Right ventricle myocardium superior (tissue), 1 donor: ENCODE measurements at places on chromosomes 7 and 10. TPM values are rescaled to one million over a fixed set of nuclear protein-coding genes. Genes with fewer than 3 reads are reported as not detected.

- no peak for DNase-seq
Measured at GRCh38 chr7:81973117-81973516, 203.3 kb upstream of the HGF start.

SPDYE16 gene
- not detected for total RNA-seq

WDFY4 gene
- total RNA-seq: 1.1 TPM

- DNase-seq: no peak
Measured at GRCh38 chr7:30237271-30237695, 47.1 kb upstream of the ZNRF2 start.

MDH2 gene
- 639 TPM for total RNA-seq

DNA sequence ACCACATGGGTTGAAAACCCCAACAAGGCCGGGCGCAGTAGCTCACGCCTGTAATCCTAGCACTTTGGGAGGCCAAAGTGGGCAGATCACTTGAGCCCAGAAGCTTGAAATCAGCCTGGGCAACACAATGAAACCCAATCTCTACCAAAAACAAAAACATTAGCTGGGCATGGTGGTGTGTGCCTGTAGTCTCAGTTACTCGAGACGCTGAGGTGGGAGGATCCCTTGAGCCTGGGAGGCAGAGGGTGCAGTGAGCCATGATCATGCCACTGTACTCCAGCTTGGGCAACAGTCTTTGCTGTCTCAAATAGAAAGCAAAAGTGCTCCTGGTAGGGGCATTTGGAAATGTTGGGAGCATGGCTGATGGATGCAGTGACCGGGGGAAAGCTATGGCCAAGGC lies 209.6 kb upstream of the PLXNA4 start:
- no peak for DNase-seq

- no peak for DNase-seq
Measured at GRCh38 chr10:127553417-127553816, 4.3 kb downstream of the NPS start.

GRCh38 chr10:90642650-90643049 lies 215.2 kb downstream of the HTR7 start:
- no peak for DNase-seq

DRGX gene
- not detected for total RNA-seq

DNA sequence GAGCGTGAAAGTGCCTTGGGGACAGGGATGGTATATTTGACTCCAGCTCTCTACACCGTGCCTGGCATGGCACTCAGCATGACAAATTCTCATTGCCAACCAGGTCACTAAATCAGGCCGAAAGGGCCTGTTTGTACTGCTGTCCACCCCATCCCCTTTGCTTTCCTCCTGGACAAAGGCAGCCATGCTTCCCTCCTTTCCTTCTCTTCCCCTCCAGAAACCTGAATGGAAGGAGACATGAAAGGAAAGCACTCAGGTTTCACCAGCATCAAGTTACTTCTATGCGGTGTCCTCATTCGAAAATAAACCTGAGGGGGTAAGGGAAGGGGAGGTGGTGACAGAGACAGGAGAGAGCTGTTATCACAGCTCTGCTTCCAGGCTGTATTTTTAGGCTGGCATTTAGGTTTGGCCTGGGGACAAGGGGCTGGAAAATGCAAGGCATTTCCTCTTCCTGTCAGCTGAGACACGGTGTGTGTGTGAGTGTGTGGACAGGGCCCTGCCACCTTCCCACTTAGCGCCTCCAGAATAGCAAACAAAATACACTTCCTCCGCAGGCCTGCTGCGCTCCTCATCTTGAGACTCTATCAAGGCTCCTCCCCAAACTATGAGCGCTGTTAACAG lies 79.9 kb upstream of the COL13A1 start:
- peak; percentile 74 for DNase-seq

CNPY1 gene
- total RNA-seq: not detected

DNA sequence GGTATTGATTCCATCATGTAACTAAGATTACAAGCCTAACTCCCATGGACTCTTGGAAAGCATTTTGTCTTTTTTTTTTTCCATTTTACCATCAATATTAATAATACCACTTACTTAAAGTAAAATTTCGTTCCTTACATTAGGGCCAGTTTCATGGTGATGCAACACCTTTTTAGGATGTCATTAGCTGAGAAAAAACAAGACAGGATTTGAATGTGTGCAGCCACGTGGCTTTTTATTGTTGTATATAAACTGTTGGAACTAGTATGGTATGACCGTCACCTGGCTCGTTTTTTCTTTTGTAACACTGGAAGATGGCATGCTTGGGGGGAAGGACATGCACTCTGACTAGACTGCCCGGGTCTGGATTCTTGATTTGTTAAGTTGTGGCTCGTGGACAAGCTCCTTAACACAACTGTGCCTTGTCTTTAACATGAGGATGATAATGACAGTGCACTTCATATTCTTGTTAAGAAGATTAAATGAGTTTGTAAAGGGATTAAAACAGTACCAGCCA lies 42.1 kb downstream of the ARHGAP21 start:
- DNase-seq: no peak

- DNase-seq: no peak
Measured at GRCh38 chr7:80496586-80496985, 15.3 kb downstream of the GNAT3 start.

- DNase-seq: no peak
Measured at GRCh38 chr10:114398587-114399331, 5.5 kb downstream of the AFAP1L2 start.

DNA sequence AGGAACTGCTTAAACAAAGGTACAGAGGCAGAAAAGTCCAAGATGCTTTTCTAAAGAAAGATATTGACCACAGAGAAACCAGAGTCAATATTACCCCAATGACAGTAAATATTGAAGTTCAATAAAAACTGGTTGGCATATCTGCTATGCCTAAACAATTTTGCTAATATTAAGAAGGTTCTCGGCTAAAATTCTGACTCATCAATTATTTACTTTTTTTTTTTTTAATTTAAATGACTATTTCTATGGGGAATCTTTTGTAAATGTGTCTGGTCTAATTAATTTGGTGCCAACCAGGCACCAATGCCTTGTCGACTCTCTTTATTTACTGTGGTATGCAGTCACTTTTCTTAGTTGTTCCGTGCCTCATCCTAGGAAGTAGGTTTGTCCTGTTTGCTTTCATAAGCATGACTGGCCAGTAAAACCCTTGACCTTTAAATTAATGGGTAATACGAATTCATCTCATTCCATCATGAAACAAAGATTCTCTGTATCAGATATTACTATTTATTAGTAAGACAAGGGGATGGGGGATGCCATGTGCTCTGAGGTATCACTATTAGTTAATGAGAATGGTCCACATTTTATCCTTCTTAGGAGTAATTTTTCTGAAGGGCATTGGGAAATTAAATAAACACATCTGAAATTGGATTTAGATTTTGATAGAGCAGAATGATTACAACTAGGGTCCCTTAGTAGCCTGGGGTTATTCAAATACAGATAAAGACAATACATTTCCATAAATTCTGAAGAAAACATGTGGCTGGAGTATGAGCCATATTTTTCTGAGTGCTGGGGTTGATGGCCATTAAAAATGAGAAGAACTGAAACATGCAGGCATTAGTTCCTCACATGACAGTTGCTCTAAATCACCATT lies 154.4 kb downstream of the VTI1A start:
- DNase-seq: no peak

DNA sequence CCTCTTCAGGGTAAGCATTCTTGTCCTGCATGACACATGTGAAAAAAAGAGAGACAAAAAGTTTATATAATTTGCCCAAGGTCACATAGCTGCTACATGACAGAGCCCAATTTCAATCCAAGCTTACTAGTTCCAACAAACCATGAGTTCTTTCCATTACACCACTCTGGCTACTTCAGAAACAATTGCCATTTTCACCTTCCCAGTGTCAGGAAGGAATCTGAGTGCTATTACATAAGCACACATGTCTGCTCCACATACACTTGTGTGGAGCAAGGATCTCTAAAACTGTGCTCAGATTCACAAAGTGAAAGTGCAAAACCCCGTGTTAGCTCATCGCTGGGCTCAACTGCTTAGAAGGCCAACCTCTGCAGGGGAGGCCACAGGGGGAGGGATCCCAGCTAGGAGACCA lies 356.2 kb upstream of the NFE2L3 start:
- no peak for DNase-seq

GRCh38 chr7:44757311-44757710 lies 8.7 kb downstream of the ZMIZ2 start:
- peak; percentile 89 for DNase-seq

- no peak for DNase-seq
Measured at GRCh38 chr10:12945690-12946359, 55.7 kb downstream of the CCDC3 start.

GDF2 gene
- total RNA-seq: not detected

DNA sequence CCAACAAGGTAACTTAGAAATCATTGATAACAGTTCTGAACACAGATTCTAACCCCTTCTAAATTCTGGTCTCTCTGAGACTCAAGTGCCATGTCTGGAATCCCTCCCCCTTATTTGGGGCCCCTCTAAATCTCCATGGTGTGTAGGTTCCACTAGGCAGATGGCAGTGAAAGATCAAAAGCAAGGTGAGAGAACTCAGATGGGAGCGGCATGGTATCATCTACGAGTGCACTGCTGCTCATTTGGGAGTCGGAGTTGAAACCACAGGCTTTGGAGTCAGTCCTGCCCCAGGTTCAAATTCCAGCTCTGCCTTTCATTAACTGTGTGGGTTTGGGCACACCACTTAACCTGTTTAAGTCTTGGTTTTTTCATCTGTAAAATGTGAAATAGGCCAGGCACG lies 72.6 kb downstream of the MTURN start:
- no peak for DNase-seq

DNA sequence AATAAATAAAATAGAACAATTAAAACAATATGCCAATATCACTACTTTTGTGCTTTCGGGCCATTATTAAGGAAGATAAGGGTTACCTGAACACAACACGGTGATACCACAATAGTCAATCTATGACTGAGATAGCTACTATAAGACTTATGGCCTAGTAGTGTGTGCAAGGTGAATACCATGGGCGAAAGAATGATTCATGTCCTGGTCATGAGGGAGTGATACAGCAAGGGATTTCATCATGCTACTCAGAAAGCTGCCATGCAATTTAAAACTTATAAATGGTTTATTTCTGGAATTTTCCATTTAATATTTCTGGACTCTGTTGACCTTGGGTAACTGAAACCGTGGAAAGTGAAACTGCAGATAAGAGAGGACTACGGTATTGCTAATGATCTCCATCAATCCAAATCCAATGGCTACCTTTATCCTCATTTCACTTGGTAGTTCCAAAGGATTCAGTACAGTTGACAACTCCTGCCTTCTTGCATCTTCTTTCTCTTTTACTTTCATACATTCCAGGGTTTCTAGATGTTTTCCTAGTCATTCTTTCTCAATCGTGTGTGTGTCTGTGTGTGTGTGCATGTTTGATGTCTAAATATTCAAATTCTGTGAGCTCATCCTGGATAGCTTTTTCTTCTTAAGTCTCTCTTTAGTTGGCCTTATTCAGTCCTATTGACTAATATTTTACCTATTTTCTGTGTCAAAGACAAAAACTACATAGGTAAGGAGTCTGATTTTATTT lies 100.5 kb upstream of the MAGI2 start:
- DNase-seq: no peak

GRCh38 chr10:49360271-49361177 lies 35.4 kb downstream of the DRGX start:
- peak; percentile 81 for DNase-seq

GIMAP1 gene
- 5.6 TPM for total RNA-seq

MTERF1 gene
- 9.6 TPM for total RNA-seq

GRCh38 chr7:44801890-44802289 lies 5.4 kb downstream of the PPIA start:
- DNase-seq: no peak

GRCh38 chr7:100219271-100219737 lies 445 bp upstream of the PVRIG start:
- DNase-seq: no peak

DNA sequence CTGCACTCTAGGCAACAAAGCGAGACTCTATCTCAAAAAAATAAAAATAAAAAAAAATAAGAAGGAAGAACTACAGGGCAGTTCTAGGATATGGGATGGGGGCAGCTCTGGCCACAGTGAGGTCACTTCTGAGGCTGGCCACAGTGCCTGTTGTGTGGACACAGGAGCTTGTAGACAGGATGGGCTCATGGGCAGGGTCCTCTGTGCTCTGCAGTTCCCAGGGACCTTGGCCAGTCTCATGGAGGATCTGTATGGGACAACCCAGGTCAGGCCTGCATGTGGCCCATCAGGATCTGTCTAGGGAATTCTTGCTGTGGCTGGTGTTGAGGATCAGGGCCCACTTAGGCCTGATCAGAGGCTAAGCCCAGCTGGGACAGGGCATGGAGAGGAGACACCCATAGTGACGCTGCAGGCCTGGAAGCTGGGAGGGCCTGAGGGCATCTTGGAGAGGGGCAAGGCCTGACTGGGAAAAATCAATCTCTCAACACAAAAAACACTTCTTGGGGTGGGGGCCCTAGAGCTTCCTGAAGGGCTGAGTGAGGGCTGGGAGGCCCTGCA lies 19.4 kb upstream of the PAX2 start:
- DNase-seq: no peak

MLXIPL gene
- 6.9 TPM for total RNA-seq

DNA sequence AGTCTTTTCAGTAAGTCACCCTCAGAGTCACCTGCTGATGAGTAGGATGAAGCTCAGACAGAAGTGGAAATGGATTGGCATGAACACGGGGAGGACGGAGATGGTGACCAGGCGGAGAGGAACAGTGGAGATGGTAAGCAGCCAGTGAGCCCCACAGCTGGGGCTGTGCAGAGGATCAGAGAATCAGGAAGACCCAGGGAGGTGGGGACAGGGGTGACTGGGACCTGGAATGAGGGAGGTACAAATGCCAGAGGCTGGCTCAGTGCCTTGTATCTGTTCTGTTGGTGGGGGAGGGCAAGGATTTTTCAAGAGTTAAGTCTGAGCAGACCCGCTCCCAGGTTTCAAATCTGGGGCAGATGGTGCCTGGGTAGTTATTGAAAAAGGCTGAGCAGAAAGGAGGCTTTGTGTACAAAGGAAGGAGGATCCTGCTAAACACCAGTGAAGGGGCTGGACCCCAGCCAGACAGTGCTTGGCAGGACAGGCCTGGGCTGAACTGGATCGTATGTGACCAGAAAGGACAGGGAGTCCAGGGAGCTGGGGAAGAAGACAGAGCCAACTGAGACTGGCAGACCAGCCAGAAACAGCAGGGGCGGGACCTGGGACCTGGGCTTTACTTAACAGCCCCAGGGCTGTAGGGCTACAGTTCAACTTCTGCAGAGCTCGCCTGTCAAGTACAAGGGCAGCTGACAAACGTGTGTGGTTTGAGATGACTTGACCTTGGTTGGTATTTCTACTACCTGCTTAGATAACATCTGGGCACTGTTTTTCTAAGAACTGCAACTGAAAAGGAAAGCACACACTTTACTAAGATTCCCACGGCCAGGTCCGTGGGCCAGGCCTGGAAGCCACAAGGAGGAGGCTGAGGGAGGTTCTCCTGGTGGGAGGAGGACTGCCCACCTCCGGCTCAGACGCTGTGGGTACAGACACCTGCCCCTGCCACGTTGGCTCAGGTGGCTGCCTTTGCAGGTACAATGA lies 13.2 kb upstream of the FRMPD2 start:
- peak; percentile 72 for DNase-seq

- no peak for DNase-seq
Measured at GRCh38 chr10:34687434-34688210, 127.5 kb downstream of the PARD3 start.
